ENCODE measurements at places on chromosomes 4 and X.

DNA sequence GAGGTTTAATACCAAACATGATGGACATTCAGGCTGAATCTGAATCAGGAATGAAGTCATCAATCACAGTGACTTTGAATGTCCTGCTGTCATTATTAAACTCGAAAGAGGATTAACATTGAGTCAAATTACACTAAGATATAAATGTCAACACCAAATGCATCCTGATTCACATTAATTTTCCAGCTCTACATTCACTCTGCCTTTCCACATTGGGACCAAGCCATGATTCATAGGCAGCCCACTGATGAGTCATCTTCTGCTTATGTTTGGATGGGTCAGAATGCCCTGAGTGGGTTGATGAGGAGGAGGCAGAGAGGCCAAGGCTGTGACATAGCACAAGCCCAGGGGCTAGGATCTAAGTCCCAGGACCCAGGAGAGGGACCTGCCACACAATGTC is 247.6 kb upstream of the RPS6KA3 start:
- no peak for DNase-seq

DNA sequence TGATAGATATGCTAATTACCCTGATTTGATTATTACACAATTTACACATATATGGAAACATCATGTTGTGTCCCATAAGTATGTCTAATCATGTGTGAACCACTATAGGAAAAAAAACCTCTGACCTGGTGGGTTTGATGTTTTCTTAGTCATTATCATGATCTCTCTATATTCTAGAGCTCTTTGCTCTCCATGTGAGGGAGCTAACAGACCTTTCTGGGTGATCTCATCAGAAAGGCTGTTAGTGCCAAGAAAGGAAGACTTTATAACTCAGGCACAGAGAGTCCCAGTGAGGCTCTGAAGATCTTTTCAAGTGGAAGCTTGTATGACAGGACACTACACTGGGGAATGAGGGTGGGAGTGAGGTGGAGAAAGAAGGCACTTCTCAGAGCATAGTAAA is 527.7 kb upstream of the MAGEB2 start:
- DNase-seq: no peak

GRCh38 chr4:8860892-8861575 is 10.6 kb downstream of the HMX1 start:
- DNase-seq: no peak

GRCh38 chr4:61212788-61213187 is 12.7 kb downstream of the ADGRL3 start:
- DNase-seq: no peak

DNA sequence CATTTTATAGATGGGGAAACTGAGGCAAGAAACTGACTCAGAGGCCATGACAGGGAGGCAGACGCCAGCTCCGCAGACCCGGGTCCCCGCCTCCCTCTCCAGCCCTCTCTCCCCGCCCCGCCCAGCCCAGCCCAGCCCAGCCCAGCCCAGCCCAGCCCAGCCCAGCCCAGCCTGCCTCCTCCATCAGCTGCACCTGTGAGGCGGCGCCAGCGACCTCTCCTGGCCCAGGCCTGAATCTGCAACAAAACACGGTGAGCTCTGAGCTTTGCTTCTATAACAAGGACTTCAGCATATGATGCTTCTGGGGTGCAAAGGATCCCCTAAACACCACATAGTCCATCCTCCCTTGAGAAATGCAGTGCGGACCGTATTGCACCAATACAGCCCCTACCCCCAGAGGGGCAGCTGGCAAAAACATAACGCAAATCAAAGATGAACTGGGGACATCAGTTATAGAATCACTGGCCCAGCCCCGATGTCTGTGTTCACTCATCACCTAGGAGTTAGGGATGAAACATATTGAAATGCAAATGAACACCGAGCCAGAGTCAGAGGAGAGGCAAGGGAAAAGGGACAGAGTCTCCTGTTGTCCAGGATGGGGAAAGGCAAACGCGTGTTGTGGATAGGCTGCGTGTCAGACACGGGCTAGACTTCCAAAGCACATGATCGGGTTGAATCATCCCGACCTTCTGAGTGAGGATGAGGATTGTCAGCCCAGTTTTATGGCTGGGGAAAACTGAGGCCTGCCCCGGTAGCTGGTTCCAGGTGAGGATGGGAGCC is 216.1 kb upstream of the PSAPL1 start:
- DNase-seq: no peak

- DNase-seq: peak; percentile 21
Observed at GRCh38 chr4:54539500-54540029, 118.2 kb upstream of the KIT start.

DNA sequence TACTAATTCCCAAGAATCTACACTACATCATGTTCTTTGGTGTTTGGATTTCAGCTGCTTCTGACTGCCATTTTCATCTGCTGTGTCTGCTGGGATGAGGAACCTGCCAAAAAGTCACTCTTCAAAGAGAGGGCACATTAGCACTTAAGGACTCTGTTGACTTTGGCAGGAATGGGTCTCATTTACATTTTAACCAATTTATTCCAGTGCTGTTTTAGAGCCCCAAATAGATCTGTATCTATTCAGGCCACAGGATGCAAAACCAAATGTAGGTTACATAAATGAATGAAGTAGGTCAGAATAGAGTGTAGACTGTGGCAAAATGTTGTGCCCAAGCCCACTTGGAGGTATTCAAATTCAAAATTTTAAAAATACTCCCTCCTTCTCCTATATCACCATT is 14.4 kb downstream of the TXK start:
- DNase-seq: no peak

DNA sequence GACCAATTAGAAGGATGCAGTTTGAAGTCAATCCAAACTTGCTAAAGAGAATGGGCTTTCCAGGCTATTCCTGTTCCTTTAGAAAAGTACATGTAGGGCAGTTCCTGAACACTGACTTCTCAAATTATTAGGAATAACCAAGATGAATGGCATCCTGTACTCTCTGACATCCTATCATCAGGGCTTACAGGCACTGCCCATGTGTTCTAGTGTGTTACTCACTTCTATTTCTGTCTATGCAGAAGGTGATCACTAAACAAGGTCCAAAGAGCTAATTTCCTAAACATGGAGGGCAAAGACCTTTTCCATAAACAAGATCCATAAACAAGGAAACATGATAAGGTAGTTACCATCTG is 53.6 kb downstream of the AWAT2 start:
- no peak for DNase-seq

DNA sequence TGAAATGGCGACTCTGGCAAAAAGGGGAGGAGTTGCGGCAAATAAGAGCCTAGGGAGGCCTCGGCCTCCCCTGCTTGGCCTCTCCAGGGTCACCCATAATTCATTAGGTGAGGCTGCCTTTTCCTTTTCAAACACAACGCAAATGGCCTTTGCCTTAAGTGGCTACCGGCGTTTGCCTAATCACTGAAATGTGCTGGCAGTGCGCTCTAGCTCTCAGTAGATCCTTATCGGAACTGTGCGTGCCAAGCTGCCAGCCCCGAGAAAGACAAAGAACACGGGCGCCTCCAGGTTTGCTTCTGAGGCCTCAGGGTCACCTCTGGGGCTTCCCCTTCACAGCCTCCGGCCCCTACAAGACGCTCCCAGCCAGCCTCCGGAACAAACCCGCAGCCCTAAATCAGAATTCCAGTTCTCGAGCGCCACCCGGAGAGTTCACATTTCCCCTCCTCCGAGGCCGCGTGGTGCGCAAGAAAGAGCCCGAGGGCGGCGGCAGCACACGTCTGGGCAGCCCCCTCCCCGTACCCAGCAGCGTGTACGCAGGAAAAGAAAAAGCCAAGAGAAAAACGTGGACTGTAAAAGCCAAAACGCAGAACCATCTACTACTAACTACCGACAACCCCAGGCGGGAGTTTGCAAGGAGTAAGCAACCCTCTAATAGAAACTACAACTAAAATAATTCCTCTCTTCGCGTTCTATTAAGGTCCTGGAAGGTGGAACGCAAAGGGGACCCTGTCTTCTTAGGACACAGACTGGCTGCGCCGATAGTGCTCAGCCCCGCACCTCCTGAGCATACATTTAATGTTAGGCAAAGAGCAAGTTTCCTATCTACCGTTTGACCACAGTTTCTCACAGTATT is 76.5 kb upstream of the BCOR start:
- DNase-seq: peak; percentile 71

DNA sequence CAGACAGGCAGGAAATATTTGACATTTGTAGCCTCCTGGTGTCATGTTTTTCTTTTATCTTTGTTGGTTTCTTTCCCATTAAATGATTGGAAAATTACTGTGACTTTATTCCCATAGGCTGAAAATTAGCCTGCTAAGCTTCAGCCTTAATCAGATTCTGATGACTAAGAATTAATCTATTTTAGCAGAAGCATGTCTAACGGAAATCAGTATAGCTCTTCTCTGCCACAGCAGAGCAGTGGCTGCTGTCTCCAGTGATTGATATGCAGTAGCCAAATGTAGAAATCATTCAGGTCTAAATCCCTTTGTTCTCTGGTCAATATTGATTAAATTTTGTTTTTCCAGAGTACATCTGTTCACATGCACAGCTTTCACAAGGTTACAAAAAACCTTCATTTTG is 199.3 kb downstream of the GC start:
- DNase-seq: no peak

DNA sequence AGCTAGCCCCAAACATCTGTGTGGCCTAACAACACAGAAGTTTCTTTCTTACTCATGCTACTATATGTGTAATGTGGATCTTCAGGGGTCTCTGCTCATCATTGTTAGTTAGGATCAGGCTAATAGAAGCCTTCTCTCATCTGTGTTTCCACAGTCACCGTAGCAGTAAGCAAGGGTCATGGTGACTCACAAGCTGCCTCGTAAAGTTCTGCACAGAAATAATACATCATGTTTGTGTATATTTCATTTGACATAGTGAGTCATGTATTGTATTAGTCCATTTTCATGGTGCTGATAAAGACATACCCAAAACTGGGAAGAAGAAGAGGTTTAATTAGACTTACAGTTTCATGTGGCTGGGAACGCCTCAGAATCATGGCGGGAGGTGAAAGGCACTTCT is 38.7 kb downstream of the SLC4A4 start:
- DNase-seq: no peak

- DNase-seq: no peak
Observed at GRCh38 chrX:21711848-21712197, 46.1 kb downstream of the SMPX start.

DNA sequence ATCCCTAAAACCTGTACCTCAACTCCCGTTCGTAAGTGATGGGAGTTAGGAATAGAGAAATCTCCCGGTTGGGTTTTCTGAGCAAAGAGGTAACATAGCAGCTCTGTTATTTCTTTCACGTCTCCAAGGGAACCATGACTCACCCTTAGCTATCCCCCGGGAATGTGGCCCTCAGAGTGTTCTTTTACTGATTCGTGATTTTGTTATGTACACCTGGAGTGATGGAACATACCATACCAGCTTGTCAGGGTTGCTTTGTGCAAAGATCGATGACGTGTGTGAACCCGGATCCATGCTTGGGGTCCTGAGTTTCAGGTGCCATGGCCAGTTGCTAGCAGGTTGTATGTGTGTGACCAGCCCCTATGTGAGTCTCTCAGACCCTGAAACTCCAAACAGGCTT is 52.6 kb downstream of the HPRT1 start:
- no peak for DNase-seq

DNA sequence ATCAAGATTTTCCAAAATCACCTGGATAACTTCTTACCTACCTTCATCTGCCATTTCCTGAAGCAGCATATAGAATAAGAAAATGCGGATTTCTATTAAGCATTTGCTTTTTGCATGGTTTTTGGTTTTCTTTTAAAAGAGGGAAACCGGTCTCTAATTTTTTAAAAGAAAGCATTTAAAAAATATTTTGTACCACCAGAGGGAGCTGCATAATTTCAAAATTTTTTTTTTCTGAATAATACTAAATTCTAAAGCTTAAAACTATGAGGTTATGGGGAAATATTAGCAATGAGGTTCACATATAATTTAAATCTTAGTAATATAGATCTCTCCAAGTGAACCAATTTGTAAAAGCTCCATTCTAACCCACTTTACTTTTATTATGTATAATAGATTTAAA is 137.7 kb upstream of the TENT5D start:
- no peak for DNase-seq

DNA sequence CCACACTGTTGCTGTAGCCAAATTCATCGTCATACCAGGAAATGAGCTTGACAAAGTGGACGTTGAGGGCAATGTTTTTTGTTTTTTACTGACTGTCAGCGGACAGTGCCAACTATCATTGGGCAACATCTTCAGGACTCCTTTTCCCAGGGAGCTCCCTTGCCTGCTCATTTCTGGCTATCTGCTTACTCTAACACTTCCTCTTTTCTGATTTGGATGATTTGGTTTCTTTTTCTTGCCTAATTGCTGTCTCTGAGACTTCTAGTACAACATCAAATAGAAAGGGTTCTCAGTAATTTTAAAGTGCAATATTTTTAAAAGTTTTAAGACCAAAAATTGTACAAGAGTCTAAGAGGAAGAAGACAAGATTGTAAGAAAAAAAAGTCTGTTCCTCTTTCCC is 92.0 kb upstream of the KLHL4 start:
- no peak for DNase-seq

- DNase-seq: peak; percentile 31
Observed at GRCh38 chrX:136635235-136635634, 12.7 kb upstream of the CD40LG start.

DNA sequence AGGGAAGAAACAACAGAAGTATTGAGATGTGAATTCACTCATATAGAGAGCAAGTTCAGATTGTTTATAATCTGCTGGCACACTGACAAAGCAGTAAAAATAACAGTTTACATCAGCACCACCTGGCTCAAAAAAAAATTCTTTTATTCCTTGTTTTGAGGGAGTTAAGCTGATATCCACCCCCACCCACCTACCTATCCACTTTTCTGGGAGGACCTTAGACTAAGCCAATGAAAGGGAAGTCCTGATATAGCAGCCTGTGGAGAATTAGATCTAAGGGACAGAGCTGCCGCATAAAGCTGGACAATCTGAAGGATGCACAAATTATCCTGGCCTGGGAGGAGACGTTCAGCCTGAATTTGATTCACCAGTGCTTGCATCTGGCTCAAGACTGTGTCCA is 264.5 kb downstream of the RCHY1 start:
- no peak for DNase-seq

DNA sequence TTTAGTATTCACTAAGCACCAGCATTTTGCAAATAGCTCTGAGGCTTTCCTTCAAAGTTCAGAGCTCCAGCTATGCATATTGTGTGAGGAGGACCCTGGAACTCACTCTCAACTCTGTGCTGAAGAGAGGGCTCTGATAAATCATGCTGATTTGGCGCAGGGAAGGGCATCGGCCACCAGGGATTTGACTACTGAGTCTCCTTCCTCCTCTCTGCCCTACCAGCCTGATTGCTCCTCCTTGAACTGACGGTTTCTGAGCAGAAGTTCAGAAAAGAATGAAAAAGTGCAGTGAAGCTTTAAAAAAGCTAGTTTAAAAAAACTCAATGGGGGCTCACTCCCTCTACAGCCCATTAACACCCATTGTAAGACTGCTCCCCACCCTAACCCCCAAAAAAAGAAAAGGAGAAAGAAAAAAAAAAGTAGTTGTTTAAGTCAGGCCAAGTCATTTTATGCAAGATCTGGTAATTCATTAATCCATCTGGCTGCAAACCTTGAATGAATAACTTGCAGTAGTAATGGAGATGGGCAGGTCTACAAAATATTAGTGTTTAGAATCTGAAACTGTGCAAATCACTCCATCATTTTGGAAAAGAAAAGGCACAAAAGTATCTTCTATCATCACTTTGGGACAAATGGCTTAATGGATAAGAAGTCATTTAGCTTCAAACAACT is 13.3 kb downstream of the PPARGC1A start:
- DNase-seq: no peak

Data from activated naive CD4-positive, alpha-beta T cell treated with anti-CD3 and anti-CD28 coated beads, Interleukin-2, amount 10 ng/mL, durations not matched to agents 7 days and 5 days (primary cell).